ENCODE measurements at places on chromosomes 7 and 10. TPM values are rescaled to one million over a fixed set of nuclear protein-coding genes. Genes with fewer than 3 reads are reported as not detected.

GRCh38 chr10:102422545-102423129, 2.0 kb downstream of the FBXL15 start:
- peak; percentile 71 for DNase-seq

Gene KIN
- total RNA-seq: 11.1 TPM

Gene ITPRID1
- not detected for total RNA-seq

- no peak for DNase-seq
Measured at GRCh38 chr10:100175875-100176274, 10.0 kb downstream of the ERLIN1 start.

Gene FAM241B
- total RNA-seq: 6.8 TPM

Gene GPR26
- total RNA-seq: not detected

Gene MYO3A
- total RNA-seq: not detected

GRCh38 chr10:17464545-17464944, 10.2 kb upstream of the ST8SIA6 start:
- DNase-seq: no peak

DNA sequence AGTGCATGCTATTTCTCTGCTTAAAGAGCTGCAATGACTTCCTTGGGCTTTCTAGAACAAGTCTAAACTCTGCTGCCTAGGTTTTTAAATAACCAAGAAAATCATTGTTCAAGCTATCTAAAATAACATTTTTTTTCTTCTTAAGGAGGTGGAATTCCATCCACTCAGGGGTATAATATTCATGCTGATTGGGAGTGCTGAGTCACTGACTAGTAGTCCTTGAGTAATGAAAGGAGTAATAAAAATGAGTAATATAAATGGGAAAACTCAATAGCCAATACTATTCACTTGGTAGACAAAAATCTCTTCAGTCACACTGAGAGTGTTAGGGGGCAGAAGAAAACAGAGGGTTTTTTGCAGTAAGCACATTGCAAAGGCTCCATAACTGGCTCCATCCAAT, 72.0 kb downstream of the GFRA1 start:
- DNase-seq: no peak

GRCh38 chr7:140176122-140176701, 571 bp downstream of the KDM7A start:
- no peak for DNase-seq

Gene COL17A1
- total RNA-seq: 19.1 TPM

DNA sequence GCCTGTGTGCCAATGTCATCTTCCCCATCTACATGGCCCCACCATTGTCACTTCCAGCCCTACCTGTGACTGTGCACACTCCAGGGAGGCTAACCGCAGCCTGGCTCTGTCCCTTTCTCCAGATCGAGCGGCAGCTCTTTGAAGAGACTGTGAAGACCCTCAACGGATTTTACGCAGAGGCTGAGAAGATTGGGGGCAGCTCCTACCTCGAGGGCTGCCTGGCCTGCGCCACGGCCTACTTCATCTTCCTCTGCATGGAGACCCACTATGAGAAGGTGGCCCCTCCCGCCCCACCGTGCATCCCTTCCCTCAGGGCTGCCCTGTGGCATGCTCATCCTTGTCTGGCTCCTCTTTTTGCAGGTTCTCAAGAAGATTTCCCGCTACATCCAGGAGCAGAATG, 14.2 kb downstream of the GOLGA7B start:
- no peak for DNase-seq

Gene AGAP6
- total RNA-seq: 22.4 TPM

GRCh38 chr10:52940921-52941320, 168.3 kb upstream of the MBL2 start:
- no peak for DNase-seq

DNA sequence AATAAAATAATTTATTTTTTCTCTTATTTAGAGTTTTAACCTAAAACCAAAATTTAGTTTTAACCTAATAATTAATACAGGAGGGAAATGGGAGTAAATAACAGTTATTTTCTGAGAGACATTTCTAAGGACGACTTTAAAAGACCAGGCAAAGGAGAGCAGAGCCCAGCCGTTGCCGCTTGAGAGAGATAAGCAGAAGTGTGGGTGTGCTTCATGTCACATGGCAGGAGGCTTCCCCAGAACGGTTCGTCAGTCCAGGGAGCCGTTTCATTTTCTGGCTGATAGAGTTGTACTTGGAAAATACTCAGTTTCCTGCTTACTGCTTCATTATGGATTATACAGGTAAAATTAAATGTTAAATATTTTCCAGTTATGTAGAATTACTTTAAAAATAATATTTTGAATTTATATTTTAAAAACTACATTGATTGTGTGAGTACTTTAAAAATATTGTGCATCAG, 61.4 kb downstream of the ST7 start:
- DNase-seq: peak; percentile 11

- DNase-seq: no peak
Measured at GRCh38 chr10:3784510-3785250, at the start of gene KLF6. Gene KLF6 (minus strand): TSS chr10:3785209. CDS start chr10:3785014, 195 bp downstream.

- no peak for DNase-seq
Measured at GRCh38 chr7:152073352-152073751, 47.9 kb downstream of the GALNT11 start.

- DNase-seq: no peak
Measured at GRCh38 chr10:28012990-28013515, 14.2 kb upstream of the ODAD2 start.

DNA sequence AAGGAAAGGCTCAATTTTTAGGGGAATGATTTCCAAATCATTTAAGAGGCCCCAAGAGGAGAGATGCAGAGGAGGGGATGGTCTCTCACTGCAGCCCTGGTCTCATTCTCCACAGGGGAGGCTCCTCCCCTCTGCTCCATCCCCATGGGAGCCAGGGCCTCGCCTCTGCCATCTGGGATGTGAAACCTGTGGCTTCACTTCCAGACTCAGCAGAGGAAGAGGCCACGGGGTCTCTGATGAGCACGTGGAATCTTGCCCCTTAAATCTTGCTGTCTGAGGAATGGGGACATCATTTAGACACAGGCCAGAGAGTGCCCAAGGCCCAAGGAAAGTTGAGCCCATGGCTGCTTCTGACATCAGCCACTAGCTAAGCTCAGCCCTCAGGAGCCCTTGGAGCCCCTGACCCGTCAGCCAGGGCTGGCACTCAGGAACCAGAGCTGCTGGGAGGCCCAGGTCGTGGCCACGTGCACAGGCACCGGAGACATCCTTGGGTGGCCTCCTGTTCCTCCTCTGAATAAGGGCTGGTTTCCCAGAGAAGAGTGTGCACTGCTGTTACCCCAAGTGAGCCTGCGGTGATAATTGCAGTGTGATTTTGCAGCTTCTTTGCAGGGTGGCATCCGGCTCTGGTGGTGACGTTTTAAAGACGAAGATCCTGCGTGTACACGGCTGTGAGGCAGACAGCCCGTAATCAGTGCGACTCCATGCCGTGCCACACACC, 50.5 kb downstream of the VIPR2 start:
- DNase-seq: no peak

GRCh38 chr10:8312781-8313180, 258.3 kb downstream of the GATA3 start:
- DNase-seq: no peak

DNA sequence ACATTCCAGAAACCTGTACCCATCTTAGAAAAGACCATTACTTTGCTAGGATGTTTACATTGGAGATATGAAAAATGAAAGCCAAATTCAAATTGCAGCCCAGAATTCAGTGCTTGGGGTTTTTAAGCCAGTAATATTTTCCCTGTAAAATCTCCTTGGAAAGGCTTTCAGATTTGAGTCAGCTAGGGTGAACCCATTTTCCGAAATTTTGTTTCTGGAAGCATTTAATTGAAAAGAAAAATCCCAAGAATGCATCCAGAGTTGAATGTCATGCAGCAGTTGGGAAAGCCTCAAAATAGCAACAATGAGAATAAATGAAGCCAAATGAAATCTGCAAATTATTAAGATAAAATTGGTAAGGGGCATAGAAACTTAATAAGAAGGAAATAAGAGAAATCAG, 106.4 kb downstream of the BMPER start:
- no peak for DNase-seq

Gene UFSP1
- 8.4 TPM for total RNA-seq

GRCh38 chr10:78203915-78204818, 170.5 kb downstream of the RPS24 start:
- DNase-seq: no peak

Gene HECW1
- 1.4 TPM for total RNA-seq

Gene RBM28
- 29.7 TPM for total RNA-seq

DNA sequence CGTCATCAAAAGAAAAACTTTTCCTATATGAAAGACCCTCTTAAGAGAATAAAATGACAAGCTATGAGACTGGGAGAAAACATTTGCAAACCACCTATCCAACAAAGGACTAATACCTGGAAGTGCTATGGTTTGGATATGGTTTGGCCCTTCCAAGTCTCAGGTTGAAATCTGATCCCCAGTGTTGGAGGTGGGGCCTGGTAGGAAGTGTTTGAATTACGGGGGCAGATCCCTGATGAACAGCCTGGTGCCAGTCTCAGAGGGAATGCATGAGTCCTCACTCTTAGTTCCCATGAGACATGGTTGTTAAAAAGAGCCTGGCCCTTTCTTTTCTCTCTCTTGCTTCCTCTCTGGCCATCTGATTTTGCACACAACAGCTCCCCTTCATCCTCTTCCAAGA, 6.3 kb downstream of the ALDH18A1 start:
- DNase-seq: no peak

Gene HOXA1
- total RNA-seq: 2.1 TPM

DNA sequence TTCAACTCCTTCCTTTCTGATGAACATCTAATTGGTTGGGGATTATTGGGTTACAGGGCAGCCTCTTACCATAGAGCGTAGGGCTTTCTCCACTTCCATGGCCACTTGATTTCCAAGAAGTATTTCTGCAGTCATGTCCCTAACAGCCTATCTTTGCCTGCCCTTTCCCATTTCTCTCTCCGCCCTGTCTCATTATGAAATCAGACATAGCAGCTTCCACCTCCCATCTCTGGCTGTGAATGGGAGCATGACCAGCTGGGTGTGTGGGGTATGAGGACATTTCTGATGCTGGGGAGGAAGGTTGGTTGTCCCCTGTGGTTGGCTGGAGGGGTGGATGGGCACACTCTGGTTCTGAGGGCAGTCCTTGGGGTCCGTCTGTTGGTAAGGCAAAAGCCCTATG, 41.2 kb downstream of the ADCYAP1R1 start:
- DNase-seq: no peak

GRCh38 chr7:74025146-74025545, 2.8 kb upstream of the ELN start:
- no peak for DNase-seq

Gene SP4
- 10.9 TPM for total RNA-seq

- DNase-seq: no peak
Measured at GRCh38 chr10:131706952-131707351, 193.9 kb upstream of the PPP2R2D start.

Gene ATP6V0A4
- total RNA-seq: 0.62 TPM

Gene TCTN3
- total RNA-seq: 44.9 TPM

Gene SPDYE5
- total RNA-seq: not detected

- DNase-seq: no peak
Measured at GRCh38 chr10:130169136-130169859, 33.1 kb downstream of the GLRX3 start.

- no peak for DNase-seq
Measured at GRCh38 chr10:111545861-111546605, 469.2 kb downstream of the ADRA2A start.

- no peak for DNase-seq
Measured at GRCh38 chr7:22231141-22231540, 125.8 kb downstream of the RAPGEF5 start.

- DNase-seq: no peak
Measured at GRCh38 chr7:77484785-77485184, 52.3 kb upstream of the PTPN12 start.

DNA sequence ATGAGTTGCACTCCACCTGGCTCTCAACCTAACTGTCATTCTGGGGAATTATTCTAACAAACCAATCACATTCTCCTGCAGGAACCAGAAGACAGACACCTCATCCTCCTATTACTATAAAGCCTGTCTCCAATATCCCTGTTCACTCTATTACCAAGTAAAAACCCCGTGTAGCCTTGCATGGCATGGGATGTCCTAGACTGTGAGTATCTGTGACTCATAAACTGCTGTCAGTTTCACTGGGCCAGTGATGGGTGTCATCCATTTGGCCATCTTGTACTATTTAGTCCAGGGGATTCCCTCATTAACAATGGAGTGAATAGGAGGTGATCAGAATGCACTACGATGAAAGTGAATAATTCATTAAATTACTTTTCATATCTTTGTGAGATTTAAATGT, 608.7 kb downstream of the DNAJB9 start:
- DNase-seq: no peak

Gene NME8
- not detected for total RNA-seq

DNA sequence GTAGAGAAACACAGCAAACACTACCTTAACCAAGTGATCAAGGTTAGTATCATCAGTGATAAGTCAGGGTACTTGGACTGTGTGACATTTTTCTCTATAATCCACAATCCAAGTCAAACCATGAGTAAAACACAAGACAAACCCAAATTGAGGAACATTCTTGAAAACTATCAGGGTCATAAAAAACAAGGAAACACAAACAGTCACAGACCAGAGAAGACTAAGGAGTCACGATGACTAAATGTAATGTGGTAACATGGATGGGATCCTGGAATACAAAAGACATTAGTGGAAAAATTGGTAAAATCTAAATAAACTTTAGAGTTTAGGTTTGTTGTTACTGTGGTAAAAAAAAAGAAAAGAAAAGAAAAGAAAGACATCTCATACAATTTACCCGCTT, 103.8 kb downstream of the ARMH3 start:
- DNase-seq: no peak

GRCh38 chr7:3548815-3549214, 247.8 kb downstream of the SDK1 start:
- no peak for DNase-seq

GRCh38 chr10:27464993-27465392, 39.1 kb upstream of the RAB18 start:
- no peak for DNase-seq

DNA sequence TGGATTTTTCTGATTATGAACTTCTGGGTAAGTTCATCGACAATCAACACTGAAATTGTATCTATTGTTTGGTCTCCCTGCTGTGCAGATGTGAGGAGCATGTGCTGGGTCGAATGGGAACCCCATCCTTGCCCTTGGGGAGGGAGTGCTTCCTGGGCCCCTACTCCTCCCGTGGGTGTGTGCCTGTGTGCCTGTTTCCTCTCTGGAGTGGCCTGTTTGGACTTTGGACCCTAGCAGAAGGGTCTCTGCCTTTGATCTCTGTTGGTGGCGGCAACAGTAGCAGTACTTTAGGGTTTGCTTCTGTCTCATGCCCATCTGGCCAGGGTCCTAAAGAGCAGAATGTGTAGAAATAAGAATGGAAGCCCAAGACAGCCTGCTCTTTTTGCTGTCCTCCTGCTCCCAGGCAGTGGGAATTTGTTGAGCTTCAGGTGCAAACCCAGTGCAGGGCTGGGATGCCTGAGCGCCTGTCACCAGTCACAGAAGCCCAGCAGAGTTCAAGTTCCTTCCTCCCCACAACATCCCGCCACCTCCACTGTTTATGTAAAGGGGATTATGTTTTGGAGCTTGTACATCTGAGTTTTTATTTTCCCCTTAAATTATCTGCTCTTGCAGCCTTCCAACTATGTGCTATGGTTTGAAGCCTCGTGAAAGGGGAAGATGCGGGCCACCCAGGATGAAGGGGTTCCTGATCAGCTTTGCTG, 1.5 kb upstream of the TACR2 start:
- no peak for DNase-seq

Gene UPK3BL2
- 33.5 TPM for total RNA-seq

Gene TSPAN13
- total RNA-seq: 21.8 TPM
